ENCODE measurements at places on chromosomes 7 and 10. TPM values are rescaled to one million over a fixed set of nuclear protein-coding genes. Genes with fewer than 3 reads are reported as not detected.

Gene UTF1
- total RNA-seq, result not detected

Gene SP4
- 15.1 TPM for total RNA-seq

Gene C7orf33
- total RNA-seq, result 0.23 TPM

DNA sequence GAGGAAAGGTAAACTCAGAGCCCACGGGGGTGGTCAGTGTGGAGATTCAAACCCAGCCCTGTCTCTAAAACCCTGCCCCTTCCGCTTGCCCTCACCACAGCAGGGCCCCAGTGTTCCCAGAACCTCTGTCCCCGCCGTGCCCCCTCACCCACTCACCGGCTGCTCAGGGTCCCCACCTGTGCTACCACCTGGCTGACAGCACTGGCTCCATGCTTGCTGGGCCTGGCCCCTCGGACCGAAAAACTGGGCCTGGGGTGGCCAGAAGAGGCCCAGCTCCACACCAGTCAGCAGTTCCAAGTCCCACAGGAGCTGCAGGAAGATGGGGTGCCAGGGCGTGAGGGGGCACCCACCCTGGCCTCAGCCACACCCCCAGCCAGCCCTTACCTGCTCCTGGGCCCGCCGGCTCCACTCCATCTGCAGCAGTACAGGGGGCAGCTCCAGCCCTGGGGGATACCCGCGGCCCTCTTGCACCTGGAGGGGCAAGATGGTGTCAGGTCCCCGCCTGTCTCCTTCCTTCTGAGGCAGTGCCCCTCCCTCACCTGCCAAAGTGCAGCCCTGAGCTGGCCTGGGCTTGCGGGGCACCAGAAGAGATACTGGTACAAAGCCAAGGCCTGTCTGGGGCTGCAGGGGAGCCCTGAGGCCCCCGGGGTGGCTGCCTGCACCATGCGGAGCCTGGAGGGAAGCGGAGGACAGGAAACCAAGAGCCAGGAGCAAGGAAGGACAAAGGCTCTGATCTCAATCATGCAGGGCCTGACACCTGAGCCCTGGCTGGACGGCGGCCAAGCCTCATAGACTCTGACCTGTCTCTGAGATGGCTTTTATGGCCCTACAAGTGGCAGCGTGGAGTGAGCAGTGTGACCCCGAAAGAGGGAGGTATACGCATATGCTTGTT is 11.7 kb downstream of the ATP6V1F start:
- DNase-seq, result no peak
- no peak overlapping the region for H3K4me3 ChIP-seq
- H3K27ac ChIP-seq, result no peak overlapping the region
- H3K36me3 ChIP-seq, result no peaks in the 10 kb centered on the region

Gene IGFBP1
- total RNA-seq, result not detected

- no peaks in the 10 kb centered on the region for H3K27me3 ChIP-seq
- H3K4me3 ChIP-seq, result no peak overlapping the region
- H3K36me3 ChIP-seq, result no peaks in the 10 kb centered on the region
- no peak for DNase-seq
Measured at GRCh38 chr7:4661871-4662270, 20.2 kb upstream of the FOXK1 start.

DNA sequence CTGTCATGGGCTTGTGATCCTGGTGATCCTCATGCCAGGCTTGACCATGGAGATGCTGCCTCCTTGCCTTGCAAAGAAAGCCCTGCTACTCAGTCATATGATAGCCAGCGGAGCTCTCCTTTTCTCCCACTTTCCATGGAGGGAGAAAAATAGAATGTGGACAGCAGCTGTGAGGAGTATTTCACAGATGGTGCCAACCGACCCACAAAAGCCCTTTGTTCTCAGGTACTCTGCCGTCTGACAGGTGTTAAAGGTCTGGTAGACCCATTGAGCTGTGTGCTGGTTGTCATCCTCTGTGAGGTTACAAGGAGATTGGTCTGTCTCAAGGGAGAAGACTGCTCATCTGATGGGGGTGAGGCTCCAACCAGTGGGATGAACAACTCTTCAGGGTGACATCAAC is 29.5 kb upstream of the COBL start:
- H3K27ac ChIP-seq, result no peak overlapping the region
- no peaks in the 10 kb centered on the region for H3K36me3 ChIP-seq
- DNase-seq, result no peak
- H3K27me3 ChIP-seq, result no peaks in the 10 kb centered on the region
- no peak overlapping the region for H3K4me3 ChIP-seq
- peaks cover 62% of the 10 kb centered on the region for H3K4me1 ChIP-seq

DNA sequence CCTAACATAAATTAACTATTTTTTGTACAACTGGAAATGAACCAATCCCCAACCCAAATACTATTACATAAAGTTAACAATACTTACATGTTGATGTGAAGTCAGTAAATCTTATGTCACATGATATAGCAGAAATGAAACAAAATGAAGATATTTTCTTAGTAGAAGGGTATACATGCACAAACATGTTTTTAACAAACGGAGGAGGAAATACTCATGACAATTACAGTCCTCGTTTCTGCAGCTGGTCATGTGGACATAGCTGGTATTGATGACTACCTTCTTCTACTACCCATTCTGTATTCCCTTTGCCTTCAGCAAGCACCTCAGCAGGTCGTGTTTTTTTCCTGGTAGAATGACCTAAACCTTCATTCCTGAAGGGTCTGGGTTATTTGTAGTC is 252.3 kb downstream of the HTR7 start:
- no peaks in the 10 kb centered on the region for H3K4me1 ChIP-seq
- H3K36me3 ChIP-seq, result no peaks in the 10 kb centered on the region
- H3K27ac ChIP-seq, result no peak overlapping the region
- no peak for DNase-seq

DNA sequence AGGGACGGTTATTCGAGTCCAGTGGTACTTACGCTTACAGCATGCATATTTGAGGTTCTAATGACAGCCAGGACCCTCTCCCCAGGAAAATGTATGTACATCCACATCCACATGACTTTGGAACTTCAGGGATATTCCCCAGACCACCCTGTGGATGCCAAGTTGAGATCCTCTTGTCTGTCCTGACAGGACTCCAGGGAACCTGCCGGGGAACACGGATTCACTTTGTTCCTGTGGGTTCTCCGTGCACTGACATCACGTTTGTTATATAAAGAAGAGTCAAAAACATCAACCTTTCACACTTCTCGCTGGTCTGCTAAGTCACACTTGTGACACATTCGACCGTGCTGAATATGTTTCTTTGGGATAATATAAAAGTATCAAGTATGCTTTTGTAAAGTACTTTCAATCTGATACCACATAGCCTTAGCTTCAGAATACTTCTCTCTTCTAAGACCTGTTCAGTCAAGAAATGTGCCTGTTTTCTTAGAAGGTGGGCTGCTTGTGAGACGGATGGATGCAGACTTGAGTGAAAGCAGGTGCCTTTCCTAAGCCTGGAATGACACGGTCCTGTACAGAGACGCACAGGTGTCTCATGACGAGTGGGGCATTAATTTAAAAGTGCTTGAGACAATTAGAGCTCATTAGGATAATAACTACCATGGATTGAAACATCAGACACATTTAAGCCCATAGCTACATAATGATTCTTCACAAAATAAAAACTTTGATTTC is 38.7 kb downstream of the CALML5 start:
- H3K27me3 ChIP-seq, result no peaks in the 10 kb centered on the region
- H3K27ac ChIP-seq, result no peak overlapping the region
- no peak overlapping the region for H3K4me3 ChIP-seq

DNA sequence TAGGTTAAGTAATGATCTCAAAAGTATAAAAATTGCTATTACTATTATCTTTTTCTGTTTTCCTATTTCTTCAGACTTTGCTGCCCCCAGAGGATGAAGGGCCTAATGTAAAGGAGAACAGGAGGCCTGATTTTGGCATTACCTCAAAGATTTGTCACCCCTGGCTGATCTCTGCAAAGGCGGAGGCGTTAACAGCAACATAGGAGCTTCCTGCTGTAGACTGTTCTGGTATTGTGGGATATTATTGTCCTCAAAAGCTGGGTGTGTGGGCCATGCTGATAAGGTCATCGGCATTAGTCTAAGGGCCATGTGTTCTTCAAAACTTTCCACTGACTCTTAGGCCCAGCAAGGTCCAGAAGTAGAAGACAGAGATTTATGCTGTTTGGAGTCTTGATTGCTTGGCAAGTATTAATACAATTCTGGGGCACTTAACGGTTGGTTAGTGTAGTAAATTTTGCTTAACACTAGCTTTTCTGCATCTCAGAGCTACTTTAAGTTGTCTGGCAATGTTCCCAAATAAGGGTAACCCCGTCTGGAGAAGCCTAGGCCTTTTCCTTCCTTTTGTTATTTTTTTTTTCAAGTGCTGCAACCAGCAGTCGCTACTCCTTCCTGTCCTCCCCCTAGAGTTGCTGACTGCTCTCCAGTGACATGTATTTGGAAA is 14.0 kb upstream of the ENTPD1 start:
- H3K27ac ChIP-seq, result no peak overlapping the region
- no peaks in the 10 kb centered on the region for H3K4me1 ChIP-seq
- DNase-seq, result no peak
- H3K36me3 ChIP-seq, result no peaks in the 10 kb centered on the region
- no peaks in the 10 kb centered on the region for H3K27me3 ChIP-seq
- H3K4me3 ChIP-seq, result no peak overlapping the region

- no peak overlapping the region for H3K27ac ChIP-seq
- H3K27me3 ChIP-seq, result no peaks in the 10 kb centered on the region
- H3K36me3 ChIP-seq, result peaks cover 4% of the 10 kb centered on the region
- H3K4me1 ChIP-seq, result no peaks in the 10 kb centered on the region
- DNase-seq, result no peak
Measured at GRCh38 chr10:73439055-73439454, 5.7 kb upstream of the MSS51 start.

- peaks cover 50% of the 10 kb centered on the region for H3K4me1 ChIP-seq
- peak overlapping the region; percentile 77 for H3K27ac ChIP-seq
- H3K4me3 ChIP-seq, result no peak overlapping the region
- no peaks in the 10 kb centered on the region for H3K27me3 ChIP-seq
- H3K36me3 ChIP-seq, result no peaks in the 10 kb centered on the region
Measured at GRCh38 chr7:74479961-74480829, 26.5 kb downstream of the GTF2IRD1 start.

GRCh38 chr7:4233146-4233545 is 448.9 kb upstream of the FOXK1 start:
- DNase-seq, result no peak
- 0 out of 2 replicates have a peak, but pooled peaks cover 3% of the 10 kb centered on the region for H3K4me1 ChIP-seq
- H3K36me3 ChIP-seq, result no peaks in the 10 kb centered on the region
- H3K27me3 ChIP-seq, result no peaks in the 10 kb centered on the region
- H3K4me3 ChIP-seq, result no peak overlapping the region
- no peak overlapping the region for H3K27ac ChIP-seq

Gene OR2A42
- not detected for total RNA-seq

DNA sequence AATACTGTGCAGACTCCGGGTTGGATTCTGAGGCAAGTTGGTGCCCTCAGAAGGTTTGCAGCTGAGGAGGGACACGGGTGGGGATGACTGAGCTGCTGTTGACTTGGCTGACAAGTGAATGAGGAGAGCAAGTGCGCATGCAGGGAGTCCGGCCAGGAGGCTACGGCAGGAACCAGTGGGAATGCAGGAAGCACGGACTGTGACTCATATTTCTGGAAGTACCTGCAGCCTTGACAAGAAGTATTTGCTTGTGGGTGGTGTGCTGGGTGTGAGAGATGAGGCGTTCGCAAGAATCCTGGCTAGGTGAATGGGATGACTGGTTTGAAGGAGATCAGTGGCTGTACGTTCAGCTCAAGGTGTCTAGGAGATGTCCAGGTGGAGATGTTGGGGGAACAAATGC is 30.8 kb upstream of the FXYD4 start:
- H3K27ac ChIP-seq, result peak overlapping the region; percentile 10
- no peak overlapping the region for H3K4me3 ChIP-seq
- peaks cover 2% of the 10 kb centered on the region for H3K36me3 ChIP-seq
- H3K27me3 ChIP-seq, result no peaks in the 10 kb centered on the region
- H3K4me1 ChIP-seq, result peaks cover 53% of the 10 kb centered on the region

DNA sequence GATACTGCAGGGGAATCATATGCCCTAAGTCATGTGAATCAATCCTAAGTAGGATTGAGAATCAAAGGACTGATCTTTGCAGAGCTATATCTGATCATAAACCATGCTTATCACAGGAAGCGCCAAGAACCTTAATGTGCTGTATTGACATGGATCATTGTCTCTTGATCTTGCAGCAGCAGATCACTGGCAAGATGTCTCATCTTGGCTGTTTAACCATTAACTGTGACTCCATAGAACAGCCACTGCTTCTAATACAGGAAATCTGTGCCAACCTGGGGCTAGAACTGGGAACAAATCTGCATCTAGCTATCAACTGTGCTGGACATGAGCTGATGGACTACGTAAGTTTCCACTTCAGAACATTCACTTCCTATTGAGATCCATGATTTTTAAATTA is 21.6 kb downstream of the ENO4 start:
- H3K27me3 ChIP-seq, result no peaks in the 10 kb centered on the region
- no peaks in the 10 kb centered on the region for H3K36me3 ChIP-seq
- no peaks in the 10 kb centered on the region for H3K4me1 ChIP-seq
- DNase-seq, result no peak
- H3K4me3 ChIP-seq, result no peak overlapping the region
- no peak overlapping the region for H3K27ac ChIP-seq

DNA sequence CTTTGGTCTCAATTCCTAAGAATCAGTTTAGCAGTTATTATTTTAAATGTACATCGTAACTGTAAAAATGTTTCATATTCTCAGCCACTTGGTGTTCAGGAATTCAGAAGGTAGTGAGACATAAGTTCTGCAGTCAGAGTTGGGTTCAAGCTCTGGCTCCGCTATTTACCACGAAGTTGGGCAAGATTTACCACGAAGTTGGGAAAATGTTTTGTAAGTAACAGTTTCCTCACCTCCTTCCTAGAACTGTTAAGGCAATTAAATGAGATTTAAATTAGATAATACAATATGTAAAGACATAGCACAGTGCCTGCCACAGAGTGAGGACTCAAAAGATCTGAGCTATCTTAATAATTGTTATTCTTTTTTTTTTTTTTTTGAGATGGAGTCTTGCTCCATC is 16.3 kb upstream of the ABLIM1 start:
- no peak for DNase-seq
- H3K27ac ChIP-seq, result no peak overlapping the region
- no peaks in the 10 kb centered on the region for H3K4me1 ChIP-seq
- H3K36me3 ChIP-seq, result no peaks in the 10 kb centered on the region

DNA sequence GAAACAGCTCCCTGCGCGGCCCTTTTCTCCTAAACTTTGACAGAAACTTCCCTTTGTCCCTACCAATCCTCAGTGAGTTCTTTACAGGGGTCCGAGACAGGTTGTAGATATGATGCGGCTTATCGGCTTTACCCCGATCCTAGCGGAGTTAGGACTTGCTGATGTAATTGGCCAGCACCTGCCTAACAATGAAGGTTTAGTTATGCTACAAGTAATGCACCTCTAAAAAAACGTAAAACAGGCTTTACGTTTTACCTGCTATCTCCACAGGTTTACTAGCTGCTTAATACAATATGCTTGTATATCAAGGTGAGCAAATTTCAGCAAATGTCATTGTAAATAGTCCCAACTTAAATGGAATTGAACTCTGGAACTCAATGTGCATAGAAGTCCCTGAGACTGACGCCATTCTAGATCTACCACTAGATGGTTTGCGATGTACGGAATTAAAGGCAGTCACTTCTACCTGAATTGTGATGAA is 697 bp upstream of the SNX13 start:
- peak overlapping the region; percentile 99 for H3K4me3 ChIP-seq
- H3K27me3 ChIP-seq, result no peaks in the 10 kb centered on the region
- no peak for DNase-seq
- H3K36me3 ChIP-seq, result no peaks in the 10 kb centered on the region
- 0 out of 2 replicates have a peak, but pooled peaks cover 8% of the 10 kb centered on the region for H3K4me1 ChIP-seq

- DNase-seq, result no peak
- no peak overlapping the region for H3K4me3 ChIP-seq
- no peaks in the 10 kb centered on the region for H3K36me3 ChIP-seq
- H3K27me3 ChIP-seq, result no peaks in the 10 kb centered on the region
Measured at GRCh38 chr10:128047991-128048818, 78.0 kb downstream of the MKI67 start.
